ENCODE measurements at places on chromosomes 13 and 19.

GRCh38 chr13:32676242-32676641, 90.0 kb downstream of the PDS5B start:
- DNase-seq = no peak

DNA sequence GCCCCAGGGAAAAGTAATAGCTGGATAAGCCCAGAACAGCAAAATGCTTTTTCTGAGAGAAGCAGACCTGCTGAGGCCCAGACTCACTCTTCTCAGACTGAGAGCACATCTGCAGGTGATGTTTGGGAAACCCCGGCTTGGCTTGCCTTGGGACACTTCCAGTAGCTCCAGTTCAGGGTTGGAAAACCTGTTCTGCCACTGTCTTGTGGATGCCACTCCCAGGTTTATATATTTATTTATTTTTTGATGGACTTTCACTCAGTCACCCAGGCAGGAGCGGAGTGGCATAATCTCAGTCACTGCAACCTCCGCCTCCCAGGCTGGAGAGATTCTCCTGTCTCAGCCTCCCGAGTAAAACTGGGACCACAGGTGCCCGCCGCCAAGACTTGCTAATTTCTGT, 8.0 kb upstream of the SMARCA4 start:
- no peak for DNase-seq

DNA sequence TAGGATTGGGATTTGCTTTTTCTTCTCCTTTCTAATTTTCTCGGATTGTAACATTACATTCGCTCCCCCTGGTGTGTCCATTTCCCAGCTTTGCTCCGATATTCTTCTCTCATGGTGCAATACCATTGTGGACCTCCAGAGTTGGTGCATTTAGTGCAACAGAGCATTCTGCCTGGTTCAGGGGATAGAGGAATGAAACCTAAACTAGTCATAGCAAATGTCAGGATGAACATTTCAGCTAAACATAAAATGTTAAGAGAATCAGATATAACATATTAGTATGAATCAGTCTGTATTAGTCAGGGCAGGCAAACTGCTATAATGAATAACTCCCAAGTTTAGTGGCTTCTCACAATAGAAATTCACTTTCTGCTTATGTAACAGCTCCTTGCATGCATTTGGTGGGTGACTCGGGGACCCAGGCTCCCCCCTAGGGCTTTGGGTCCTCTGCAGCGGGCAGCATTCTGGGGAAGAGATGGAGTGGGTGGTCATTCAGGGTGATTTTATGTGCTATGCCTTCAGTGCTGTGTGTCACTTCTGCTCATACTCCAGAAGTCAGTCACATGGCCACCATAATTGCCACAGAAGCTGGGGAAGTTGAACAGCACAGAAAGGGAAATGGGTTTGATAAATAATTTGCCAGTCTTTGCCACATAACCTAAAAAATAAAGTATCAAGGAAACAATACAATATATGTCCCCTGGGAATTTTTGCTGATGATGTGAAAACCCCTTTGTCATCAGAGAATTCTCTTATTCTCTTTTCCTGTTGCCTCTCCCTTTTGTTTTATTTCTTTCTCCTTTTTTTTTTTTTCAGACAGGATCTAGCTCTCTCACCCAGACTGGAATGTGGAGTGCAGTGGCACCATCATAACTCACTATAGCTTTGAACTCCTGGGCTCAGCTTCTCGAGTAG, 111.0 kb downstream of the HSPH1 start:
- no peak for DNase-seq

DNA sequence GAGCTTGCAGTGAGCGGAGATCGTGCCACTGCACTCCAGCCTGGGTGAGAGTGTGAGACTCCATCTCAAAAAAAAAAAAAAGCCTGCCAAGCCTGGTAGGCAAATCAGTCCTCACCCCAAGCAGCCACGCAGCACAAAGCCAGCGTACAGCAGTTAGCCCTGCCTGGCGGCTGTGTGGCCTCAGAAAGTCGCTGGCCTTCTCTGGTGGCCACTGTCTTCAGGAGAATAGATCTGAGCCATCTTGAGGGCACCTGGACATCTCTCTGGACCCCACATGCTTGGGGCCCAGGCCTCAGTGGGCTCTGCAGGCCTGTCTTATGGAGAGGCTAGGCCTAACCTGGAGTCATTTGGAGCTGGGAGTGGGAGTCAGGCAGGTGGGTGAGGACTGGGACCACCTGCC, 23.0 kb downstream of the PIAS4 start:
- no peak for DNase-seq

DNA sequence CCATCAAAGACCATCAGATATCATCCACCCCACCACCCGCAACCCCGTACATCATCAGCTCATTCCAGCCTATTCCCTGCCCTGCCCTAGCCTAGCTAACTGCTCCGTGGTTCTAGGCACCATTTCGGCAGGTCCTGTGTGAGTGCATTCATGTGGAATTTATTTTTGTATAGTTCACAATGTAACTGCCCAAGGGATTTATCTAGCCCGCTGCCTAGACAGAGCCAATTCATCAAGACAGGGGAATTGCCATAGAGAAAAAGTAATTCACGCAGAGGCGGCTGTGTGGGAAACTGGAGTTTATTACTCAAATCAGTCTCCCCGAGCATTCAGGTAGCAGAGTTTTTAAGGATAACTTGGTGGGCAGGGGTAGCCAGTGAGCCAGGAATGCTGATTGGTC, 109.2 kb upstream of the UBL3 start:
- DNase-seq = no peak

DNA sequence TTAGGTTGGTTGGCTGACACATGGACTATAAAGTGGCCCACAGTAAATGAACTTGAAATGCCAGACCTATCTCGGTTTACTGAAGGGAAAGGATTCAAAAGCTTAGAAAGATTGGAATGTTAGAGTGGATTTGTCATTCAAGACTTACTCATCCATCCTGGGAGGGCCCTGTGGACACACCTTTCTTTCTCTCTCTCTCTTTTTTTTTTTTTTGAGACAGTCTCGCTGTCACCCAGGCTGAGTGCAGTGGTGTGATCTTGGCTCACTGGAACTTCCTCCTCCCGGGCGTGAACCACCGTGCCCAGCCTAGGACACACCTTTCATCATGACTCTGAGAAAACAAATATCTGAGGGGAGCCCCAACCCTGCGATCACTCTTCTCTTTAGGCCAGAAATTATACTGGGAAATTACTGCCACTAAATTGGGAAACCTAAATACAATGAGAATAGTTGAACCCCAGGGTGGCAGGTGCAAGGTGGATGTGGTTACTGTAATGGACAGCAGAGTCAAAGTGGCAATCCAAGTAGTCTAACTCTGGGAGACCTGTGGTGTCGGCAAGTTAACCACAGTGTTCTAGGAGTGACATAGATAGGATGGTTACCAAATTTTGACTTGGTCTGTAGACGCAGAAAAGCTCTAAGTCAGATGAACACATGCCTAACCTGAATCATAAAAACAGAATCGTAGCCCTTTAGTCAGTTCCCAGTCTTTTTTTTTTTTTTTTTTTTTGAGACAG, 47.1 kb upstream of the ZMYM5 start:
- DNase-seq = no peak

DNA sequence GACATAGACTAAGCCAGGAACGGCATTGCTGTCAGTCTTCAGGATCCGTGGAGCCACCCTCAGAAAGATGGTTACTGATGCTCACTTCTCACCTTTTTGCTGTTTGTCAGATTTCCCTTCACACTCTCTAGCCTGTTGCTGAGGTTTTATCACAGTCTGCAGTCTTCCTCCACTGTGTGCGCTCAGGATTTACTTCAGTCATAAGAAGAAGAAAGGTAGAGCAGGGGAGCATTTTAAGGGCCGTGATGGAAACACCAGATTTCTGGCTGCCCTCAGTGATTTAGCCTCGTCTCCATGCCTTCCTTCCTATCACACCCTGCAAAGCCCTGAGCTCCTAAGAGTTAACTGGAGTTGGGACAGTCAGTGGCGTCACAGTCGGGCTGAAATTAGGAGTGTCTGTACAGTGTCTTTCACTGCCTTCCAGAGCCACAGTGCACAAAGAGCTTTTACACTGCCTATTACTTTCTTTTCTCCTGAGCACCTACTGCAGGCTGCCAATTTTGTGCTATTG, 60.0 kb upstream of the GPR183 start:
- no peak for DNase-seq

DNA sequence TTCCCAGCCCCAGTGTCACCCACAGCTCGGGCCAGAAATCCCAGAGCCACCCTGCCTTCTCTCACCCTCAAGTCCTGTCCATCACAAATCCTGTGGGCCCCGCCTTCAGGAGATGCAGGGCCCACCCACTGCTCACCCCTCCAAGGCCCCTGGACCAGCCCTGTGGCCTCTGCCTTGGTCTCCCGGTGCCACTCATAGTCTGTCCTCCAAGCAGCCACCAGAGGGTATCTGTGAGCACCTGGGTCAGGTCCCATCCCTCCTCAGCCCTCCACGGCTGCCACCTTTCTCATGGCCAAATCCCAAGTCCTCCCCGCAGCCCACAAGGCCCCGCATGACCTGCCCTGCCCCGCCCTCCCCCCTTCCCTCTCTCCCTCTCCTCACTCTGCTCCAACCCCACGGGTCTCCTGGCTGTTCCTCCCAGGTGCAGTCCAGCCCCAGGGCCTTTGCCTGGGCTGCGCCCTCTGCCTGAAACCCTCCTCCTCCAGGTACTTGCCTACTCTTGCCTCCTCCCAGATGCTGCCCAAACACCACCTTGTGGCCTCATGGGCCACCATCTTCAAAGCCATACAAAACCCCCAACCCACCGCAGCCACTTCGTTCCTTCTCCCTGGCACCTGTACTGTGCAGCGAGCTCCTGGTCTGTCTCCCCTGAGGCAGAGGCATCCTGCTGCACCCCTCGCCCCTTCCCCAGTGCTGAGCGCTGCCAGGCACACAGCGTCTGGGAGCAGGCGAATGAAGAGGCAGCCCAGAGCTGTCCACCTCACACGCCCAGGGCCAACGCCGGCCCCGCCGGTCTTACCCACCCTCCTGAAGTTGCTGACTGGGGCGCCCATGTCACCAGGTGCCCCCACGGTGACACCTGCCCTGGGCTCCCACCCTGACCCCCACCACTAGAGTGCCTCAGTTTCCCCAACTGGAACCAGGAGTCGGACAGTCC, 13.2 kb upstream of the UQCR11 start:
- DNase-seq = no peak

DNA sequence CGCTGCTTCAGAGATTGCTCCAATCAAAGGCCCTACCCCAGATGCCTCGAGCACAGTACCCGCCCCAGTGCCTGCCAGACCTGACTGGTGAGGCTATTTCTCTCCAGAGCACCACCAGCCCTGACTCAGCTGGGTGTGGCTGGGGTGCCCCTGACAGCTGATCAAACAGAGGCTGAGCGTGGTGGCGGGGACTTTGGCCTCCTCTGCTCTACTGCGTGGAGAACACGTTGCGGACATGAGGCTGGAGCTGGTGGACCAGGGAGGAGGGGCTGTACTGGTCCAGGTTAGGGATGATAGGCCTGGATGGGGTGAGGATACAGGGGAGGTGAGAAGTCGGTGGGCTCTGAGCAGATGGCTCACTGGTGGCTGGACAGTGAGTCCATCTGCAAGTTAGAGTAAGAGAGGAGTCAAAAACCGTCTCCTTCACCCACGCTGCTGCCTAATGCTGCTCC, 3.5 kb upstream of the DOCK6 start:
- no peak for DNase-seq

DNA sequence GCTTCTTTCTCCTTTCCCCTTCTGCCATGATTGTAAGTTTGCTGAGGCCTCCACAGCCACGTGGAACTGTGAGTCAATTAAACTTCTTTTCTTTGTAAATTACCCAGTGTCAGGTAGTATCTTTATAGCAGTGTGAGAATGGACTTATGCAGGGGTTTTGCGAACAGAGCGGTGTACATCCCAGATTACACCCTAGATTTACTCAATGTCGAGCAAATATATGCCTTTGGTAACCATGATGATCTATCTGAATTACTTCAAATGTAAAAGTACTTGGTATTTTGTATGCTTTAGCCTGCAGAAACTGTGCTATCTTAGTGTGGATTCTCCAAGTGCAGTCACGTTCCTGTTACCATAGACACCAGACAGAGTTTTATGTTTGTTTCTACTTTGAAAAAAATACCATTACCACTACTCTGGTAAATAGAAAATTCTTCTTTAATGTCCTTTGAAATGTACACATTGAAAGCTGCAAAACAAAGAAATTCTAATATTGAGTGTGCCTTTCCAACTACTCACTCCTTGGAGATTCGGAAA, 510.4 kb upstream of the ARGLU1 start:
- DNase-seq = no peak

- no peak for DNase-seq
These were observed 4.5 kb upstream of the RAB3A start for GRCh38 chr19:18208098-18208951.

DNA sequence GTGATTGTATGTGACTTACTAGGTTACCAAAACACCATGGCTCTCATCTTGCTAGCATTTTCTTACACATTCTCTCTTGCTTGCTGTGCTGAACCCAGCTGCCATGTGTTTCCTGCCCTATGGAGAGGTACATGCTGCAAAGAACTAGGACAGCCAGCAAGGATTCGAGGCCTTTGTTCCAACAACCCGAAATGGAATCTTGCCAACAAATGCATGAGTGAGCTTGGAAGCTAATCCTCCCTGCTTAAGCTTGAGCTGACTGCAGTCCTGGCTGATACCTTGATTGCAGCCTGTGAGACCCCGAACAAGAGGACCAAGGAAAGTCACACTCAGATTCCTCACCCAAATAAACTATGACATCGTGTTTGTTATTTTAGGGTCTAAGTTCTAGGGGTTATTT, 651.2 kb downstream of the SLITRK6 start:
- DNase-seq = no peak

- no peak for DNase-seq
These were observed 15.1 kb downstream of the TM9SF2 start for GRCh38 chr13:99516153-99516929.

GRCh38 chr19:17752865-17753639, 1.8 kb downstream of the FCHO1 start:
- DNase-seq = no peak

- no peak for DNase-seq
These were observed 5.8 kb downstream of the AKAP11 start for GRCh38 chr13:42277618-42278276.

GRCh38 chr13:21504379-21504778, 45.3 kb upstream of the ZDHHC20 start:
- DNase-seq = no peak

GRCh38 chr19:7547159-7547558, 11.6 kb downstream of the PNPLA6 start:
- DNase-seq = no peak

- DNase-seq = no peak
These were observed at the start of gene CPAMD8 for GRCh38 chr19:17026706-17027534. Gene CPAMD8 (minus strand): TSS chr19:17026810. CDS start chr19:17026642, 168 bp downstream.

- no peak for DNase-seq
These were observed 145.9 kb downstream of the DACH1 start for GRCh38 chr13:71721104-71721503.

GRCh38 chr13:32861304-32861703, 154.9 kb upstream of the KL start:
- DNase-seq = no peak

DNA sequence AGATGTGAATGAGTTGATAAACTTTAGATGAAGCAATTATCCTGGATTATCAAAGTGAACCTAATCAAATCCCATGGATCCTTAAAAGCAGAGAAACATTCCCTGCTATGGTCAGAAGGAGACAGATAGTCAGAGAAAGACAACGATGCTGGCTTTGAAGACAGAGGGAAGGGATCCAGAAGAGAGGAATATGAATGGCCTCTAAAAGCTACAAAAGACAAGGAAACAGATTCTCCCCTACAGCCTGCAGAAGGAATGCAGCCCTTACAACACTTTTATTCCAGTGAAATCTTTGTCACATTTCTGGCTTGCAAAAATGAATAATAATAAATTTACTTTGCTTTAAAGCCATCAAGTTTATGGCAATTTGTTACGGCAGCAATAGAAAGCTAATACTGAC, 1164.2 kb downstream of the PCDH17 start:
- no peak for DNase-seq

GRCh38 chr13:53921473-53921872, 892.9 kb downstream of the OLFM4 start:
- no peak for DNase-seq

GRCh38 chr13:43196086-43196621, 172.8 kb downstream of the DNAJC15 start:
- no peak for DNase-seq

Data from stimulated activated CD4-positive, alpha-beta T cell treated with anti-CD3 and anti-CD28 coated beads, TNF-alpha, amount 100 ng/mL, for 4 hours (primary cell).